Mesendoderm (in vitro differentiated cells): ENCODE measurements at places on chromosomes 5 and 9.

GRCh38 chr5:118611332-118611945, 376.9 kb downstream of the DTWD2 start:
- no peaks in the 10 kb centered on the region for H3K4me1 ChIP-seq
- peak; percentile 53 for DNase-seq
- no peak overlapping the region for H3K4me3 ChIP-seq

GRCh38 chr5:55546947-55547346, 12.2 kb upstream of the PLPP1 start:
- H3K4me1 ChIP-seq = no peaks in the 10 kb centered on the region
- no peak overlapping the region for H3K4me3 ChIP-seq
- no peak for DNase-seq
- no peaks in the 10 kb centered on the region for H3K27me3 ChIP-seq
- H3K27ac ChIP-seq = no peak overlapping the region

- H3K4me3 ChIP-seq = no peak overlapping the region
- H3K36me3 ChIP-seq = no peaks in the 10 kb centered on the region
- no peak overlapping the region for H3K27ac ChIP-seq
- no peaks in the 10 kb centered on the region for H3K27me3 ChIP-seq
Observed at GRCh38 chr5:82593481-82593880, 315.3 kb upstream of the RPS23 start.

- no peak overlapping the region for H3K27ac ChIP-seq
- DNase-seq = no peak
- no peaks in the 10 kb centered on the region for H3K36me3 ChIP-seq
- no peaks in the 10 kb centered on the region for H3K27me3 ChIP-seq
- H3K4me1 ChIP-seq = no peaks in the 10 kb centered on the region
- H3K4me3 ChIP-seq = no peak overlapping the region
Observed at GRCh38 chr5:108461628-108462367, 79.9 kb upstream of the FBXL17 start.

DNA sequence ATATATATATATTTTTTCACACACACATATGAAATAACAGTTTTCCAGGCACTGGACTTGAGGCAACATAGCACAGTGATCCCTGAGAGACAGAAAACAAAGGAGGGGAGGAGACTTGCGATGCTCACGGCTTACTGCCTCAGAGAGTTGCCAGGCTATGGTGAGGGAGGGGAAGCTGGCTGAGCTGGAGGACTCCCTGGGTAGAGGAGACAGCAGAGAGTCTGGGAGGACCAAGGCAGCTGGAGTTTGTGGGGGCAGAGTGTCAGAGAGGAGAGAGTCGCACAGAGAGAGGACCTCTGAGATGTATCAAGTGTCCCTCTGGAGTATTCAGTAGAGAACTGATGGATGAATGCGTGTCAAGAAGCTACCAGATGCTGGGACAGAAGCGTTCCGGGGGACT, 23.1 kb upstream of the QSOX2 start:
- no peaks in the 10 kb centered on the region for H3K4me1 ChIP-seq
- no peaks in the 10 kb centered on the region for H3K27me3 ChIP-seq
- peak; percentile 26 for DNase-seq
- H3K4me3 ChIP-seq = no peak overlapping the region
- H3K27ac ChIP-seq = no peak overlapping the region

DNA sequence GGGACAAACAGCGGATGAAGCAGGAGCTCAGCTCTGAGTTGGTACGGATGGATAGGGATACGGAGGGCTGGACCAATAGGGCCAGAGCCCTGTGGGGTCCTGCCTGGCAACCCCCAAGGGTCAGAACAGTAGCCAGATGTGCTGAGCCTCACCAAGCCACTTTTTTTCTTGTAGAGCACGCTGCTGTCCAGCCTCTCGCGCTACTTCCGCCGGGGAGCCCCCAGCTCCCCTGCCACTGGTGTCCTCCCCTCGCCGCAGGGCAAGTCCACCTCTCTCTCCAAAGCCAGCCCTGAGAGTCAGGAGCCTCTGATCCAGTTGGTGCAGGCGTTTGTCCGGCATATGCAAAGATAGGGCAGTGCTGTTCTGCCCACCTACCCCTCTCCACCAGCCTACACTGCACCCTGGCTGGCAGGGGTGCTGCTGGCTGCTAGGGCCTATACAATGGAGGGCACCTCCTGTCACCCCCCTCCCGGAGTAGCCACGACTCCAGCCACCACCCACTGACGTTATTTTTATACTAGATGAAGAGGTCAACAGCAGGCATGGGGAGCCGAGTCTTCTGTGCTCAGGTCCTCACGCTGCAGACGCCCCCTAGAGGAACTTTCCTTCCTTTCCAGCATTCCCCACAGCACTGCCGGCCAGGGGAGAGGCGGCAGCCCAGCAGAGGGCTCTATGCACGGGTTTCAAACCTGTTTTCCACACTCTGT, 21.6 kb downstream of the SH3GLB2 start:
- DNase-seq = peak; percentile 86
- no peaks in the 10 kb centered on the region for H3K27me3 ChIP-seq
- peaks cover 29% of the 10 kb centered on the region for H3K36me3 ChIP-seq
- H3K27ac ChIP-seq = no peak overlapping the region

- no peak overlapping the region for H3K27ac ChIP-seq
- DNase-seq = no peak
- no peak overlapping the region for H3K4me3 ChIP-seq
Observed at GRCh38 chr5:84825606-84826005, 440.9 kb upstream of the EDIL3 start.
